Adrenal gland (tissue), 19 donors: ENCODE measurements at places on chromosomes 1 and 21. TPM values are rescaled to one million over a fixed set of nuclear protein-coding genes. Genes with fewer than 3 reads are reported as not detected.

Gene SLC6A9
- 11.8 TPM for polyA plus RNA-seq

Gene LINGO4
- polyA plus RNA-seq = 0.20 TPM

Gene CFHR3
- 1.3 TPM for polyA plus RNA-seq

Gene CA6
- not detected for polyA plus RNA-seq

Gene OR2T29
- not detected for polyA plus RNA-seq

Gene SPATA6
- 7.3 TPM for polyA plus RNA-seq

Gene CHIA
- polyA plus RNA-seq = not detected

Gene RIMS3
- 5.1 TPM for polyA plus RNA-seq

Gene NHLH1
- polyA plus RNA-seq = 0.16 TPM

Gene FCMR
- 0.27 TPM for polyA plus RNA-seq

Gene PTPN22
- polyA plus RNA-seq = 1.3 TPM

Gene MEGF6
- 16.2 TPM for polyA plus RNA-seq

Gene RGS16
- polyA plus RNA-seq = 4.3 TPM

Gene NBPF4
- polyA plus RNA-seq = not detected

Gene KLF17
- 0.37 TPM for polyA plus RNA-seq

Gene FHL3
- polyA plus RNA-seq = 8.6 TPM

Gene DIO1
- polyA plus RNA-seq = not detected

Gene PODN
- 45.4 TPM for polyA plus RNA-seq

Gene C1orf53
- polyA plus RNA-seq = 20.5 TPM

Gene FAAH
- 162 TPM for polyA plus RNA-seq

Gene OXCT2
- polyA plus RNA-seq = 2.4 TPM

Gene DNM3
- polyA plus RNA-seq = 12.6 TPM

Gene S100A12
- polyA plus RNA-seq = 4.7 TPM

Gene TFF3
- 1.2 TPM for polyA plus RNA-seq

Gene BARHL2
- polyA plus RNA-seq = not detected

Gene HSPG2
- polyA plus RNA-seq = 156 TPM

Gene CYP2J2
- polyA plus RNA-seq = 0.44 TPM

Gene RAB42
- polyA plus RNA-seq = 1.0 TPM

Gene KRTAP20-2
- not detected for polyA plus RNA-seq

Gene BTBD8
- 5.6 TPM for polyA plus RNA-seq

Gene SELP
- 3.3 TPM for polyA plus RNA-seq

Gene RGS4
- 11.7 TPM for polyA plus RNA-seq

Gene DIRAS3
- 16.9 TPM for polyA plus RNA-seq

Gene PTPN14
- polyA plus RNA-seq = 7.9 TPM

Gene XCL1
- 0.24 TPM for polyA plus RNA-seq

Gene AADACL3
- polyA plus RNA-seq = not detected

Gene AGT
- 6.3 TPM for polyA plus RNA-seq
